Stimulated activated CD4-positive, alpha-beta T cell treated with anti-CD3 and anti-CD28 coated beads, Interleukin-4, amount 100 ng/mL, for 1 hour (primary cell): ENCODE measurements at places on chromosomes 5 and 9.

- DNase-seq: no peak
Measured at GRCh38 chr9:18143073-18143745, 330.7 kb upstream of the ADAMTSL1 start.

DNA sequence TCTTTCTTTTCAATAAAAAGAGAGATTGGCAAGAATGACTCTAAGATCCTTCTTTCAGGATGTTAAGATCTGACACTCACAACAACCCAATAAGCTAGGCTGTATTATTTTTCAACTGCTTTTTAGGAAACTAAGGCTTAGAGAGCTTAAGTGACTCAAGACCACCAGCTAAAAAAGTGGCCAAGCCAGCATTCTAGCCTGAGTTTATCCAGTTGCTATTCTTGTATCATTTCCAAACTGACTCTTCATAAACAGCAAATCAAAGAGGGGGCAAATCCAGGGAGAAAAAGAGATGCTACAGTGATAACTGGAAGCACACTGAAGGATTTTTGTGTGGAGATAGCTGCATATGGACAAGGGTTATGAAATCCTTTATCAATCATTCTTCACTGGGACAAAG lies 47.1 kb downstream of the TMEM252 start:
- no peak for DNase-seq

DNA sequence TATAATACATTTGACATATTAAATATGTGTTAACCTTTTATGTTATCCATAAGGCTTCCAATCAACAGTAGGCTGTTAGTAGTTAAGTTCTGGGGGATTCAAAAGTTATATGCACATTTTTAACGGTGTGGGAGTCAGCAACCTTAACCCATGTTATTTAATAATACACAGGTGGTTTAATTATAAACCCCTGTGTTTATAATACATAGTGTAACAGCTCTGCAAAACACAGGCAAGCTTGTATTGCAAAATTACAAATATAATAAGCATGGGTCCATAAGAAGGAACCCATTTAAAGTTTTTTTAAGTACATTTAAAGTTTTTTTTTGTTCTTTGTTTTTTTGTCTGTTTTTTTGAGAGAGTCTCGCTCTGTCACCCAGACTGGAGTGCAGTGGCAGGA lies 14.5 kb upstream of the RAD23B start:
- DNase-seq: no peak

GRCh38 chr9:89716559-89716958 lies 111.7 kb downstream of the GADD45G start:
- no peak for DNase-seq

- no peak for DNase-seq
Measured at GRCh38 chr5:1000329-1000728, 8.3 kb upstream of the NKD2 start.

- DNase-seq: no peak
Measured at GRCh38 chr5:53288511-53288910, 179.0 kb upstream of the MOCS2 start.

- DNase-seq: no peak
Measured at GRCh38 chr9:1058826-1059487, 8.8 kb downstream of the DMRT2 start.

- no peak for DNase-seq
Measured at GRCh38 chr9:71812385-71812784, 44.1 kb upstream of the CEMIP2 start.

DNA sequence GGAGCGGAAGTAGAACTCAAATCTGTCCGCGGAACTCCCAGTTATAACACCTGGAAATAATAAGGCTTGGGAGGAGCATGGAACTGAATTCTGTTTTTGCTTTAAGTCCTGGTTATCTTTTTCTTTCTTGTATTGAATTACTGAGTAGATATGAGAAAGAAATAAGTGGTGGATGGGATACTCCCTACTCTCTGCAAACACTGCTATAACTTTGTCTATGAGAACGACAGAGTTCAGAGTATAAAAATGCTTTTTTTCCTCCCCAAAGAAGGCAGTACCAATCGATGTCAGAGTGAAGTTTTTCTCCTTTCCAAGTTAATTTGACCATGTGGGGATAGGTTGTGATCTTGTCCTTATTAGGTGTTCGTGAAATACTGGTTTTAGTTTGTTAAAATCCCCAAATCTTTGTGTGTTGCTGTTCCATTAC lies 1.2 kb downstream of the RIC1 start:
- DNase-seq: no peak

GRCh38 chr5:141668601-141669265 lies 13.3 kb downstream of the ARAP3 start:
- no peak for DNase-seq

DNA sequence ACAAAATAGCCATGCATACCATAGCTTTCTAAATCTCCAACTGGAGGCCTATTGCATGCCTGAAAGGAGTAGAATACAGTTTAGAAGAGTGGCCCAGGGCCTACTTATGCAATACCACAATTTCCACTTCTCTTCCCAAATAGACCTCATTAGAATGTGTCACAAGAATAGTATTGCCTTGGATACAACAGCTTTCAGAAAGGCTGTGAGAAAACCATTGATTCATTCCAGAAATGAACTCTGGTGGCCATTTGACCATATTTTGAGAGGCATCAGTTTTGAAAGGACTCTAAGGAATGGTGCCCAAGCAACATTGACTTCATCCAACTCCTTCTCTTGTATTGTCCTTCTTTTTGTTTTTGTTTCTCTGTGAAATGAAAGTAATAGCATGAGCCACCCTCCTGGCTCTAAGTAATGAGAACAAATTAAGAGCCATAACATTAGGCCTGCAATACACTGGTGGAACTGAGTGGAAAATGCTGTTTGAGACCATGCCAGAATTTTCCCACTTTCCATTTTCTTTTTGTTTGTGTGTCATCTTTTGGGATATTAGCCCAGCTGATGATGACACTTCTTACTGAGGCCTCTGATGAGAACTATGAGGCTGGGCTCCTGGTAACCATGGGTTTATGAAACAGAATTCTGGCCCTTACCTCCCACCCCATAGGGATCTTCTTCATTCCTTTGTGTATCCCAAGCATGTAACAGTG lies 90.2 kb downstream of the TMEM174 start:
- DNase-seq: no peak

- DNase-seq: no peak
Measured at GRCh38 chr5:170563824-170564567, 60.2 kb downstream of the KCNIP1 start.

DNA sequence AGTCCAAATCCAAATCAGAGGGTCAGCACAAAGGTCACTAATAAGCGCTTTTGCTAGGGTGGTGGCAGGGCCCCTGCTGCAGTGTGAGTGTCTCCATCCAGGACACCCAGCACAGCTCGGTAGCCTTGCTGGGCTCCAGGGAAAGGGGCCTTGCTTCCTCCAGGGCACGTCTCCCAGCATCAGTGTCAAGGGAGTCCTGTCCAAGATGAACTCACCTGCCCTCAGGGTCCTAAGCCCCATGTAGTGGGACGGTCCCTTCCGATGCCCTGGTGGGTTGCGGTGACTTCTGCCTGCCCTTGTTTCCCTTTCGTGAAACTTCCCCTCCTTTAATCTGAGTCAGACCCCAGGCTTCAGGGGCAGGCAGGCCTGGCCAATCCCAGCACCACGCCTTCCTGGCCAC lies 101.7 kb downstream of the ZNF354C start:
- no peak for DNase-seq

GRCh38 chr9:116027951-116028350 lies 125.6 kb upstream of the PAPPA start:
- no peak for DNase-seq

DNA sequence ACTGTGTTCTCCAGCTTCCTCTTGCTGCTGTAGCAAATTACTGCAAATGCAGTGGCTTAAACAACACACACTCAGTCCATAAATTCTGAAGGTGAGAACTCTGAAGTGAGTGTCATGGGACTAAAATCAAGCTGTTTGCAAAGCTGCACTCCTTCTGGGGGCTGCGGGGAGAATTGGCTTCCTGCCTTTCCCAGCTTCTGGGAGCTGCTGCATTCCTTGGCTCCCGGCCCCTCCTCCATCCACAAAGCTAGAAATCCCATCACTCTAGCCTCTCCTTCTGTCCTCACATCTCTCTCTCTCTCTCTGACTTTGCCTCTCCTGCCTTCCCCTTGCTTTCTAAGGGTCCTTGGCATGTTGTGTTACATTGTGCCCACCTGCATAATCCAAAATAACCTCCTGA lies 14.2 kb upstream of the MED10 start:
- no peak for DNase-seq

DNA sequence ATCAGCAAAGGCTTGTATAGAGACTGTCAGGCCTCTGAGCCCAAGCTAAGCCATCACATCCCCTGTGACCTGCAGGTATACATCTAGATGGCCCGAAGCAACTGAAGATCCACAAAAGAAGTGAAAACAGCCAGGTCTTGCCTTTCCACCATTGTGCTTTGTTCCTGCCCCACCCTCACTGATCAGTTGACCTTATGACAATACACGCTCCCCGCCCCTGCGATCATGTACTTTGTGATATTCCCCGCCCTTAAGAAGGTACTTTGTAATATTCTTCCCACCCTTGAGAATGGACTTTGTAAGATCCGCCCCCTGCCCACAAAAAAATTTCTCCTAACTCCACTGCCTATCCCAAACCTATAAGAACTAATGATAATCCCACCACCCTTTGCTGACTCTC lies 18.6 kb upstream of the NPM1 start:
- DNase-seq: no peak

- DNase-seq: no peak
Measured at GRCh38 chr9:3036333-3036700, 192.4 kb upstream of the PUM3 start.

DNA sequence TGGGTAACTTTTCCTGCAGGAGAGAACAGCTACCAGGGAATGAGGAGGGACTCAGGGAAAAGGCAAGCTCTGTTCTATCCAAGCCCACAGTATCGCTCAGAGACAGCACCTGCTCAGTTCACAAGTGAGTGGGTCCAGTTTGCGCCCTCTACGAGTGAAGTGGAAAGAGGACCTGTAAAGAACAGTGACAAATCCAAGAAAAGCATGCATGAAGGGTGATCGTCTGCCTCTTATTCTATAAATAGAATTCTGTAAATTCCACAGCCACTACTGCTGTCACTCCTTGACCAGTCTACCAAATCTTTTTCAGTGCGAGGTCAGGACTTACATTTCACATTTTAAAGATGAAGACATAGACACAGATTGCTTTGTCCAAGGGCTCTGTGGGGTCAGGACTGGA lies 117.5 kb downstream of the ENTREP1 start:
- DNase-seq: no peak

DNA sequence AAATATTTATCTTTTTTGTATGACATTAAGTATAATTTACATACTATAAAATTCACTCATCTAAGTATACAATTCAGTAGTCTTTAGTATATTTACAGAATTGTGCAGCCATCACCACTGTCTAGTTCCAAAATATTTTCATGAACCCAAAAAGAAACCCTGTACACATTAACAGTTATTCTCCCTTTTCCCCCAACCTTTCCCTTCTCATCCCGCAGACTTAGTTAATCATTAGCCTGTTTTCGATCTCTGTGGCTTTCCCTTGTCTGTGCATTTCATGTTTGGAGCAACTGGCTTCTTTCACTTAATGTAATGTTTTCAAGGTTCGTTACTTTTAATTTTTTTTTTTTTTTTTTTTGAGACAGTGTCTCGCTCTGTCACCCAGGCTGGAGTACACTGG lies 37.5 kb downstream of the MTREX start:
- DNase-seq: no peak

DNA sequence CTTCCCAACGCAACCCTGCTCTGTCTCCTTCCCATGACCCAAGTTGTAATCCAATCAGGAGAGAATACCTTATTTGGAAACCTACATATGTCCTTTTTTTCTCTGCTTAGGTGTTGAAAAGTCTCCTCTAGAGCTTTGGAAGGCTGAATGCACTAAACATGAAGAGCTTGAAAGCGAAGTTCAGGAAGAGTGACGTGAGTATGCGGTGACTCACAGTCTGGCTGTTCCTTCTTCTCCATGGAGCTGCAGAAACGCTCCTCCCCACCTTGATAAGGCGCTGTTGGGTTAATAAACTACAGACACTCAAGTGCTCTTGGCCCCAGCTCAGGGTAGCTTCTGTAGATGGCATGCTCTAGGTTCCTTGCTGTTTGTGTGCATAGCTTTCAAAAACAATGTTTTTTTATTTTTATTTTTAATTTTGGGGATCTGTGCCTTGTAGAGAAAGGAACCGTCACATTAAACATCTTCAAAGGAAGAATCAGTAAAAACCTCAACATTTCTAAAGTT lies 30.7 kb downstream of the RAI14 start:
- DNase-seq: no peak

- no peak for DNase-seq
Measured at GRCh38 chr5:40453689-40454088, 226.0 kb upstream of the PTGER4 start.

DNA sequence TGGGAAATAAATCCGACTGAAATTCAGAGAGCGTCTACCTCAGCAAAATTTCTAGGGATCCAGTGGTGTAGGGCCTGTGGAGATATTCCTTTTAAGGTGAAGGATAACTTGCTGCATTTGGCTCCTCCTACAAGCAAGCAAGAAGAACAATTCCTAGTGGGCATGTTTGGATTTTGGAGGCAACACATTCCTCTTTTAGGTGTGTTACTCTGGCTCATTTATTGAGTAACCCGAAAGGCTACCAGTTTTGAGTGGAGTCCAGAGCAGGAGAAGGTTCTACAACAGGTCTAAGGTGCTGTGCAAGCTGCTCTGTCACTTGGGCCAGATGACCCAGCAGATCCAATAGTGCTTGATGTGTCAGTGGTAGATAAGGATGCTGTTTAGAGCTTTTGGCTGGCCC lies 862.4 kb upstream of the CDH9 start:
- no peak for DNase-seq

- no peak for DNase-seq
Measured at GRCh38 chr9:128282500-128282899, 6.4 kb downstream of the SWI5 start.

DNA sequence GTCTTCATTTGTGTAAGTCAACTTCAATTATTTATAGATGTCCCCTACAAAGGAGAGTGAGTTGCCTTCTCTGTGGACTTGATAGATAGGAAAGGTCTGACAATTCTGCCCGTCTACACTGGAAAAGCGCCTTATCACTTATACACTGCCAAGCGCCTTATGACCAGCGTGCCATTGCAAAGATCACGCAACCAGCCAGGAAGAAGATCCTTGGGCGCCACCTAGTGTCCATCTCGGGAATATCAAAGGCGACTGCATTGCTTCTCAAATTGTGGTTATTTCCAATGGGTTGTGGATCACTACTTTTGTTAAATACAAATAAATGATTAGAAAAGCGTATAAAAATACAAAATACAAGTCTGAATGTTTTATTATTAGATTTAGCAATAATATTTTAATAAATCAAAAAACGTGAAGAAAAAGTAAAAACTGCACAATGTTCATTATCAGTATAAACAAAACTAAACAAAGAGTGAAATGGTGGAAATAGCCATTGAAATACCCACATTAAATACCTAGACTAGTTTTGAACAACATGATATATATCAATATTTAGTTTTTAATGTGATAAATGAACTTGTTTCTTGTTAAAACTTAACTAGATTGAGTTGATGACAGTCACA lies 27.8 kb downstream of the SUB1 start:
- peak; percentile 83 for DNase-seq
